ENCODE measurements at places on chromosomes 6 and 20. TPM values are rescaled to one million over a fixed set of nuclear protein-coding genes. Genes with fewer than 3 reads are reported as not detected.

Gene ADGB
- not detected for total RNA-seq

Gene BPIFB3
- total RNA-seq = not detected

DNA sequence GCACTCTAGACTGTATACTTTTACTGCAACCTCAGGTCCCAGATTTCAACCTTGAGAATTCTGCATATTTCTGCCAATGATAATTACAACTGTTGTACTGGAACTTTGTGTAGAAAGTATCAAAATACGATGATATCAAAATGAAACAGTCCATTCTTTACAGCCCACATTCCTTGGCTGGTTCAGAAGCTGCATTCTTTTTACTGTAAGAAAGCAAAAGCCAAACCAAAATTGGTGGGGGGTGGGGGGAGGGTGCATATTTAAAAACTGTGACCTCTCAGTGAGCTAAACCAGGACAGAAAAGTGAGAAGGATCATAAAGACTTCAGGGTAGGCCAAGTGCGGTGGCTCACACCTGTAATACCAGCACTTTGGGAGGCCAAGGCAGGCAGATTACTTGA is 41.8 kb upstream of the UBR2 start:
- no peak for DNase-seq

DNA sequence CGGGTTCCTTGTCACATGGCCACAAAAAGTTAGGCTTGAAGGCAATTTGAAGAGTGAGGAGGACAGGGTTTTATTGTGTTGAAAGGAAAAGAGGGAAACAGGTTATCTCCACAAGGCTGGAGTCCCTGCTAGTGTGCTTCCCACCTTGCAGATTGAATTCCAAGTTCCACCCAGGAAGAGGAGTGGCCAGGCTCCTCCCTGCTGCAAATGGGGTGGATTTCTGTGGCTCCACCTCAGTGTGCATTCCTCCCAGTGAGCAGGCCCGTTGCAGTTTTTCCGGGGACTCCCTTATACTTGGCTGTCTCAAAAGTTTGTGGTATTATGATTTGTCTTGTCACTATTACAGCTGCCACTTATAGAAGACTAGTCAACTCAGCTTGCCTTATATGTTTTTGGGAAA is 281.8 kb upstream of the PLCB4 start:
- DNase-seq = no peak

GRCh38 chr20:51008718-51009117 is 14.2 kb downstream of the KCNG1 start:
- DNase-seq = no peak

DNA sequence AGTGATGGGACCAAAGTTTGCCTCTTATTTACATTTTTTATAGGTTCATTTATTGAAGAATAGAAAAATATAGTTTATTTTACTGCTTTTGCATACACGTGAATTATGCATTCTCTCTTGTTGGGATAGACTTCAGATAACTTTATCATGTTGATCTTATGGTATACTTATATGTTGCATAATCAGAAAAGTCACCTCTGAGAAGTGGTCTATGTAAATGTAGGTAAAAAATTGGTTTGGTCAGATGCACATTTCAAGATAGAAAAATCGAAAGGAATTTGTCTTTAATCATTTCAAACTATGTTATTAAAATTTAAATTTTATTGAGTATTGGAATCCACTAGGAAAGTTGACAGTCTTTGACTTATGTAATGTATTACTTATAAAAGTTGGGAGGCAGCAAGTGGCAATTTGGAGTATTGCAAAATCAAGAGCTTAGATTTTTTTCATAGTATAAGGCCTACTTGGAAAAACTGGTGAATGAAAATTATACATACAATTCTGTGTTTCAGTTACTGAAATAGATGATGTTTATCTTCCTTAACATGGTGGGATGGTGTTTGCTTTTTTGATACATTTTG is 2.4 kb downstream of the PHF3 start:
- DNase-seq = no peak

- no peak for DNase-seq
Measured at GRCh38 chr6:164693944-164694343, 615.5 kb downstream of the C6orf118 start.

Data from sigmoid colon (tissue), 7 donors.